Stimulated activated CD4-positive, alpha-beta T cell treated with anti-CD3 and anti-CD28 coated beads, TNF-alpha, amount 100 ng/mL, for 4 hours (primary cell): ENCODE measurements at places on chromosomes 4 and X.

DNA sequence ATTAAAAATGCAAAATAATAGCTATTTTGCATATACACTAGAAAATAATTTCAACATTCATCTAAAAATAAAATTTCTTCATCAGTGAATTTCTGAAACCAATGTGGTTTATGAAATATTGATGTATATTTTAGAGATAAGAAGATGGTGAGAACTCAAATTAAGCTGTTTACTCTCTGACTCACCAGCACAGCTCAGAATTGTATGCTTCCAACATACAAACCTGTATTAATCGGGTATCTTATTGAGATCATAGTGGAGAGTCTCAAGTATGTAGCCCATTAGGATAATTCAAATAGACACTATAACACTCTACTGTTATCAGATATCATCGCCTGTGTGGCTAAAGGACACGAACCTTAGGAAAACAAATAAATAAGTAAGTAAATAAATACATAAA is 899.5 kb upstream of the INTU start:
- no peak for DNase-seq

DNA sequence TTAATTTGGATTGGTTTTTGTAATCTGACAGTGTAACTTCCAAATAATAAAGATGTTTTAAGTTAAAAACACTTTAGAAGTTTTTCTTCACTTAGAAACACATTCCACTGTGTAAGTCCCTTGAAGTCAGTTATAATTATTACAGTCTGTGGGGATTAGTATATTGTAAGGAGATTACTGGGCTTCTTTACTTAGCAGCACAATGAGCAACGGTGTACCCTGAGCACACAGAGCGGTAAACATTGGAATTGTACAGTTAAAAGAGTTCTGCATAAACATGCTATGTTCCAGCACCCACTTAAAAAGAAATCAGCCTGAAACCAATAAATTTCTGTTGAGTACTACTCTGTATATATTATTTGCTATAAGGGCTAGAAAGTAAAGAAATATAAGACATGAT is 44.3 kb downstream of the CCSER1 start:
- DNase-seq: no peak

DNA sequence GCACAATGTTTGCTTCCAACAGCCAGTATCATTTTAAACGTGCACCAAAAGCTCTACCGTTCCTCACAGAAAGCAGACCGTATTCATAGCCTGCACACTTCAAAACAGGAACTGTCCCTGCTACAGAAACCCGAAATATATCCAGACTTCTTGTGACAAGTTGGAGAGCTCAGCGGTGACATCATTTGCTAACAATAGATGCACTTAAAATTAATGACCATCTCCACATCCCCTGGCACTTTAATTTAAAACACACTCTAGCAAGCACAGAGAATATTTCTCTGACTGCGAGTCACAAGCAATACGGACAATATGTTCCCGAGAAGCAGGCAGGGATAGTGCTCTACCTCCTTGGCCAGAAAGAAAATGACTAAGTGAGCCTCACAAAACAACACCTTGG is 2.5 kb downstream of the NYX start:
- no peak for DNase-seq

DNA sequence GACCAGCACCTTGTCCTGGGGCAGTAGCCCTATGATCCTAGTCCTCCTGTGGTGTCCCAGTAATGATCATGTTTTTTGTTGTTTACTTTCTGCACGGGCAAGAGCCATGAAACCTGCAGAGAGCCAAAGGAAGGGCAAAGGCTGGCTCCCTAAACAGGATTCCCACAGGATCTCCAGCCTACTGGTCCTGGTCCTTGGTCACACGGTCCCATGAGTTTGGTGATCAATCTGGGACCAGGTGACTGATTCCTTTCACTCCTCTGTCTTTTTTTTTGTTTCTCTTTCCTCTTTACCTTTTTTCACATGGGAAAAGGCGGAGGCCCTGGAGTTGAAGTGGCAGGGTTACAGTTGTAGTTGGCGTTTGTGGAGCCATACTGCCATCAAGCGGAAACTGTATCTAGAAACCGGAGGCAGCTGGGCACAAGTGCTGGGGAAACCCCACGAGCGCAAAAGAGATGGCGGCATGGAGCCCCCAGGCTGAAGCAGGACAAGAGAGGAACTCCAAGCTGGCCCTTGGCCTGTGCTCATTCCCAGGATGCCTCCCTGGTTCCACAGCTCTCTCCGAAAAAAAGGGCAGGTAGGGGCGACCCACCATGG is 34.6 kb downstream of the NBDY start:
- no peak for DNase-seq

DNA sequence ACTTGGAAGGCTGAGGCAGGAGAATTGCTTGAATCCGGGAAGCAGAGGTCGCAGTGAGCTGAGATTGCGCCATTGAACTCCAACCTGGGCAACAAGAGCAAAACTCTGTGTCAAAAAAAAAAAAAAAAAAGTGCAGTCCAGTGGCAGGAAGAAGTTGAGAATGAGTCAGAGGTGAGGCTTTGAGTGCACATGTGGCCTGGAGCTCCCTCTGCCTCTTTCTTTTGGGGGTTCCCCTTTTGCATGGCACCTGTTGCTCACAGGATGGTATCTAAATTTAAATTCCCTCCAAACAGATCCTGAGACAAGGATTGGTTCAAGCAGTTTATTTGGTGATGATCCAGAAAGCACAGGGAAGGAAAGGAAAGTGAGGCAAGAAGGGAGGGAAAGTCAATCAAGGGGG is 151.4 kb upstream of the STX18 start:
- DNase-seq: no peak

GRCh38 chr4:39825090-39825489 is 127.2 kb downstream of the UBE2K start:
- DNase-seq: no peak

GRCh38 chr4:151934766-151935165 is 174.0 kb upstream of the GATB start:
- DNase-seq: no peak

GRCh38 chrX:64184396-64184795 is 21.1 kb downstream of the AMER1 start:
- DNase-seq: no peak
